CD4-positive, alpha-beta T cell treated with Interleukin-4 for 1 hour (primary cell): ENCODE measurements at places on chromosomes 2 and 18.

- no peak for DNase-seq
Observed at GRCh38 chr2:197814526-197814925, 10.1 kb downstream of the PLCL1 start.

DNA sequence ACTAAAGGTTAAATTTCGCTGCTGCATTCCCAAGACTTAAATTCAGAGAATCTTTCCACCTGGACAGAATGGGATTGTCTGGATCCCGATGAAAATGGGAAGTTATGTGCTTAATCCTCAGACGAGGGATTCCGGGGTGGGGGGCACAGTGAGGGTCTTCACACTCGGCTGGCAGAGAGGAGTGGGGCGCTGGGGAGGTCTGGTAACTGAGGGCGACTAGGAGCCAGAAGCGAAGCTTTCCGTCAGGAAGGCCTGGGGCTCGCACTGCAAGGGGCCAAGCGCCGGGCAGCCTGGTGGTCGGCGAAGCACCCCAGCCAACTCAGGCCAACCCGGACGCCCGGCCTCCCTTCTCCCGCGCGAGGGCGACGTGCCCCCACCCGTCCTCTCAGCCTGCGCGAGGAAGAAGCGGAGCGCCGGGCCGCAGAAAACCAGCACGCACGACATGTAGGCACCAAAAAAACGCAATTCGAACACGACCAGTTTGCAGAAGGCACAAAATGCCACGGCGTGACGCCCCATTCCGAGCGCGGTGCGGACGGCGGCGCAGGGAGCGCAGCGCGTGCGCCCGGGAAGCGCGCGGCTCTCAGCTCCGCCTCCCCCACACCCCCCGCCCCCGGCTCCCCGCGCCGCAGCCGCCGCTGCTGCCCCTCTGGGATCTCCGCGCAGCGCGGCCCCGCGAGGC is 188.1 kb downstream of the ZEB2 start:
- DNase-seq: no peak

DNA sequence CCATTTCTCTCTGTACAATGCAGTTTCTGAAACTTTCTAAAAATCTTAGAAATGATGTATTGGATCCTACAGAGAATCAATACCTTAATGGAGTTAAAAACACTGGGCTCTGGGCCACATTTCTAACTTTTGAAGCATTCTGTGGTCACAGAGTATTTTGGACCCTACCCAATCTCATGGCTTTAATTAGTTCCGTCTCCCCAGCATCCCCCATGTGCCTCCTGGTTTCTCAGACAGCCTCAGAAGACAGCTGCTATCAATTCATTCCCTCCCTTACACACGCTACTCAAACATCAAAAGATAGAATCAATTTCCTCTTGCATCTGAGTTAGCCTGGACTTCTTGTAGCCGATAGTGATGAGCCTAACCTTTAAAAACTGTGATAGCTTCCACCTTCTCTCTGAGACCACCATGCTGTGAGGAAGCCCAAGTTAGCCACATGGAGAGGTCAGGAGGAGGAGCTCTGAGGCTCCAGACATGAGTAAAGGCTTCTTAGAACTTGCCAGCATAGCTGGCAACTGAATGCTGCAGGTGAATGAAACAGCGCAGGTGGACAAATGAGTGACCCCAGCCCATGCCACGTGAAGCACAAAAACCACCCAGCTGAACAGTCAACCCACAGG is 10.4 kb downstream of the ADCY3 start:
- DNase-seq: no peak

GRCh38 chr2:190466819-190467446 is 58.8 kb downstream of the MFSD6 start:
- DNase-seq: no peak

GRCh38 chr2:46202987-46203386 is 94.2 kb upstream of the EPAS1 start:
- no peak for DNase-seq

DNA sequence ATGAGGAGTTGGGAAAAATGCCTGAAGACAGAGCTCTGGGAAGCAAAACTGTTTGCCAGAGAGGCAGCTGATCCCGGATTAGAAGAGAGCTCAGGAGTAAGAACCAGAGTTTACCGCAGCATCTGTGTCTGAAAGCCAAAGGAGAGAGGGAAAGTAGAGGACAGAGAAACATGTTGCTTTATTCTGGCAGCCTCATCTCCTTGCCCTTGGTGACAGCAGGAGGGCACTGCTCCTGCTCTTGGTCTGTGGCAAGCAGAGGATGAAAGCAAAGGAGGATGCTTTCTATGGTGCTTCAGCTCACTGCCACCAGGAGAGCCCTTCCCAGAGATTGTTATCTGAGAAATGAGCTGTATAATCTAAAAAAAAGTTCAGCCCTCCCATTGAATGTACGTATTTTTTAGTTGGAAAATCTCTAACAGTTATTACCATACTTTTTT is 7.7 kb downstream of the SLC1A4 start:
- no peak for DNase-seq

GRCh38 chr18:407626-408224 is 92.8 kb downstream of the COLEC12 start:
- no peak for DNase-seq

- DNase-seq: no peak
Observed at GRCh38 chr2:42923580-42924417, 131.4 kb upstream of the HAAO start.

- DNase-seq: no peak
Observed at GRCh38 chr2:3959372-3959771, 256.0 kb downstream of the DCDC2C start.

DNA sequence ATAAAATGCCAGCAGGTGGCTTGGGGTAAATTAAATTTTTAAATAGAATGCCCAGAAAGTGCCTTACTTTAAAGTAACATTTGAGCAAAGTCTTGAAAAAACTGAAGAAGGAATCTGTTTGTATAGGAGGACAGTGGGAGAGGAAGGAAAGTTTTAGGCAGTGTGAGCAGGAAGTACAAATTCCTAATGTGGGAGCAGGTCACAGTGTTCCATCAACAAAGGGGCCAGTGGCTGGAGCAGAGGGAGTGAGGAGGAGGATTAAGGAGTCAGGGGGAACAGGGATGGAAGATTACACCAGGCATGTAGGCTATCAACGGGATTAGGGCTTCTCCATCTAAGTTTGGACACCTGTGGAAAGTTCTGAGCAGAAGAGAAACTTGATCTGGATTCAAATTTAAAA is 439.2 kb upstream of the REG3G start:
- DNase-seq: no peak
